ENCODE measurements at places on chromosomes 2 and 18.

DNA sequence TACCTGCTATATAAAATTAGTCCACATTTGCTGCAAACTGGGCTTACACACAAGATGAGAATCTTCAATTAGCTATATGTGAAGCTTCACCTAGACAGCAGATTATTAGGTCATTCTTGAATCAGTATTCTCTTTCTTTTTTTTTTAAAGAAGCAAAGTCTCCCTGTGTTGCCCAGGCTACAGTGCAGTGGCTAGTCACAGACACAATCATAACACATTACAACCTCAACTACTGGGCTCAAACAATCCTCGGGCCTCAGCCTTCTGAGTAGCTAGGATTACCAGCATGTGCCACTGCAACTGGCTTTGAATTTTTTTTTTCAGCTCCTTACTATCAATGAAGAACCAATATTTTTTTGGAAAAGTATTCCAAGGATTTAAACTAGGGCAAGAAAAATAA lies 30.5 kb downstream of the OLA1 start:
- DNase-seq: no peak

DNA sequence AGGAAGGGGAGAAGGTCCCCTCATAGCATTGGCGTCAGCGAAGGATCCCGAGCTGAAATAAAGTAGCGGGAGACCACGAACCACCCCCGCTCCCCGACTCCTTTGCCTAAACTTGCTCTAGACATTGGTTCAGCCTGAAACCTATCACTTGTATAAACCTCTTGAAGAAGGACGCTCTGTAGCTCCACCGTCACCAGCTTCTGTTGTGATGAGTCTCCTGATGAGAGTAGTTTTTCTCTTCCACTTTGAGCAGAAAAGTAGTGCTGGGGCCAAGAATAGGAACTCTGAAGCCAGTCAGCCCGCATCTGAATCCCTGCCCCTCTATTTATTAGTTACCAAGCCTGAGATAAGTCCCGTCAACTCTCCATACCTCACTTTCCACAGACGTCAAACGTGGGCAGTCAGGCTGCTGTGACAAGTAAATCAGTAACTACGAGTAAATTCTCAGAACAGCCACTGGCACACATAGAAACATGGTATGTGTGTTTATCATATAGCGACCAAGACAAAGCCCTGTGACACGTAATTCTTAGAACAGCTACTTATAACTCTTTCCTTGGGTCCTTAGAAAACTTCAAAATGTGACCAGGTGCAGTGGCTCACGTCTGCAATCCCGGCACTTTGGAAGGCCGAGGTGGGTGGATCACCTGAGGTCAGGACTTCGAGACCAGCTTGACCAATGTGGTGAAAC lies 61.7 kb downstream of the CD226 start:
- DNase-seq: no peak

- no peak for DNase-seq
Observed at GRCh38 chr18:3286159-3286558, 24.2 kb downstream of the MYL12B start.

DNA sequence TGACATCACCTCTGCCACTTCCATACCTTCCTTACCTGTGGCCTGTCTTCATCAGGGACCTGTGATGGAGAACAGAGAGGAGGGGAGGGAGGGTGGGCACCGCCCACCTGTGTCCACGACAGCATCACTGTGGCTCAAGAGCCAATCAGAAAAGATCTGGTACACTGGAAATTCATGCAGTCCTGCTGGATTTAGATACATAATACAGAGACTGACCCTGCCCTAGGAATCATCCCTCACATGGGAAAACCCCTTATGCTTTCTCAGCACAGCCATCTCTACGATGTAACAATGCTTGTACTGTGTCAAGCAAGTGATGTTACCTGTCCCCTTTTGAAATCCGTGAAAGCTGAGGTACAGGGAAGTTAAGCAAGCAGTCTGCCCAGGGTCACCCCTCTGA lies 145.6 kb upstream of the EPAS1 start:
- no peak for DNase-seq

- no peak for DNase-seq
Observed at GRCh38 chr2:28552045-28552823, 56.4 kb downstream of the PLB1 start.

GRCh38 chr2:144708626-144709025 lies 188.7 kb upstream of the ZEB2 start:
- DNase-seq: no peak

DNA sequence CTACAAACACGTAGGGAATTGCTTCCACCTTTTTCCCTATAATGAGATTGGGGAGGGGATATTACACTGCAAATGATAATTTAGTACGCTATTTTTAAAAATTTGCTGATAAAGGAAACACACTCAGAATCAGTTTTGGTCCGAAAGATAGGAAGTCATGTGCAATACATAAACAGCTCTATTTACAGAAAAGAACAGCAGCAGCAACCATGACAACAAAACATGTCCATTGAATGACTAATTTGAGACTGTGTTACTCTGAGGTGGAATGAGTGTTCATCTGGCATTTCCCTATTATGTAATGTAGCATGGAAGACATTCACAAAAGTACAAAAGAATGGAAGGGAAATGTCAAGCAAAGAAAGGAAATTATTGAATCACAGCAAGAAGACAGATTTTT lies 337.2 kb downstream of the NBAS start:
- DNase-seq: no peak

- no peak for DNase-seq
Observed at GRCh38 chr2:44774826-44775492, 166.5 kb upstream of the SIX3 start.

DNA sequence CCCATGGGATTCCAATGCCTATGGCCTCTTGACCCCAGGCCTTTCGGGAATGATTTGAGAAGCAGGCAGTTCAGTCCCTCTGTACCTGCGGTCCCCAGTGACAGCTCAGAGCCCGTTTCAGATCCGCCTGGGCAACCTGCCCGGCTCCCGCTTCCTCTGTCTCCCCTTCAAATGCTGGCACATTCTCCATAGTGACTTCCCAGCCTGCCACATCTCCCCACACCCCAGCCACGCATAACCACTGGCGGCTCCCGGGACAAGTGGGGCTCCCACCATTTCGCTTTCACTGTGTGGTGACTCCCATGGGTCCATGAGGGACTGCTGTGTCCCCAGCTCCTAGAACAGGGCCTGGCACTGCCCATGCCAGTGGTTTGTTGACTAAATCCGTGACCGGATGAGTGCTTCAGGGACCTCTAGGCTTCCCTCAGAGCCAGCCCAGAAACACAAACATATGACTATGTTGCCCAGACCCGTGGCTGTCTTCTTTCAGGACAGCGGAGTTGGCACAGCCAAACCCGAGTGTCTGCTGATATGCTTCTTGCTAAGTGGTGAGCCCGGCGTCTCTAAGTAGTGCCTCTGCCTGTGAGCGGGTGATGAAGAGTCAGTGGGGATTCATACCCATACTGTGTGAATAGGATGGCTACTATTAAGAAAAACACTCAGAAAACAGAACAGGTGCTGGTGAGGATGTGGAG lies 91.2 kb downstream of the GLI2 start:
- no peak for DNase-seq

- DNase-seq: no peak
Observed at GRCh38 chr2:144605231-144605840, 85.4 kb upstream of the ZEB2 start.

Measured in aorta (tissue), 5 donors.